ENCODE measurements at places on chromosomes 5 and 9. TPM values are rescaled to one million over a fixed set of nuclear protein-coding genes. Genes with fewer than 3 reads are reported as not detected.

DNA sequence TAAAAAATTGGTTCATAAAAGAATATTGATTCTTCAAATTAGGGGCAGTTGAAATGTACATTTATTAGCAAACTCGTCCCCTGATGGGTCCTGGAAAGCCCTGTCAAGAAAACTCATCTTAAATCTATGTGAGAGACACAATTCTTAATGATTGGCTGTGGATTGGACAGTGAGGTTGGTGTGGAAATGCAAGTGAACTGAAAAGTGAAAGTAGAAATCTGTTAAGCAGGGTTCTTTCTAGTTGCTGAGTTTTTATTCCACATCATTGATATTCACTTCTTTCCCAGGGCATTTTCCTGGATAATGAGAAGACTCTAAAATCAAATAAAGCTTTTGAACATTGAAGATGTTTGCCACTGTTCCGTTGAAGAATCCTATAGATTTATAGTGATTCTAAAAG, 292.4 kb downstream of the MAST4 start:
- H3K27ac ChIP-seq, result no peak overlapping the region

DNA sequence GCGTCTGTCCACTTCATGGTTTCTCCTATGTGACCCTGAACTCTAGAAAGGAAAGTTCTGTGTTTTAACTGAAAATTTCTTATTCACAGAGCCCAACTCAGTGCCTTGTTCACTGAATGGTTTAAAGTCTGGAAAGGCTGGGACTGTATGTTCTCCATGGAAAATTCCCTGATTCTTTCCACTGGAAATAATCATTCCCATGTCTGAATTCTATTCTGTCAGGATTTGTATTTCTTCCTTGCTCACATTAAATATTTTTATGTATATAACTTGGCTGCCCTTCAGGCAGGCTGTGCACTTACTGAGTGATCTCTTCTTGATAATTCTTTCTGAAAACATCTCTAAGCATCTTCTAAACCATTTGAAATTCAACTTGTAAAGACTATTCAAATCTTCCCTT, 1126.9 kb upstream of the DMAC1 start:
- no peaks in the 10 kb centered on the region for H3K27me3 ChIP-seq
- no peak overlapping the region for H3K27ac ChIP-seq
- H3K36me3 ChIP-seq, result no peaks in the 10 kb centered on the region
- no peaks in the 10 kb centered on the region for H3K4me1 ChIP-seq
- no peak for DNase-seq
- H3K4me3 ChIP-seq, result no peak overlapping the region

GRCh38 chr9:110187126-110187525, 20.8 kb downstream of the C9orf152 start:
- no peak overlapping the region for H3K4me3 ChIP-seq
- no peaks in the 10 kb centered on the region for H3K27me3 ChIP-seq
- DNase-seq, result no peak
- H3K36me3 ChIP-seq, result no peaks in the 10 kb centered on the region
- H3K27ac ChIP-seq, result no peak overlapping the region

GRCh38 chr5:35002459-35002858, 45.3 kb downstream of the AGXT2 start:
- H3K27me3 ChIP-seq, result no peaks in the 10 kb centered on the region
- H3K36me3 ChIP-seq, result no peaks in the 10 kb centered on the region
- DNase-seq, result no peak
- H3K27ac ChIP-seq, result no peak overlapping the region
- H3K4me3 ChIP-seq, result no peak overlapping the region

DNA sequence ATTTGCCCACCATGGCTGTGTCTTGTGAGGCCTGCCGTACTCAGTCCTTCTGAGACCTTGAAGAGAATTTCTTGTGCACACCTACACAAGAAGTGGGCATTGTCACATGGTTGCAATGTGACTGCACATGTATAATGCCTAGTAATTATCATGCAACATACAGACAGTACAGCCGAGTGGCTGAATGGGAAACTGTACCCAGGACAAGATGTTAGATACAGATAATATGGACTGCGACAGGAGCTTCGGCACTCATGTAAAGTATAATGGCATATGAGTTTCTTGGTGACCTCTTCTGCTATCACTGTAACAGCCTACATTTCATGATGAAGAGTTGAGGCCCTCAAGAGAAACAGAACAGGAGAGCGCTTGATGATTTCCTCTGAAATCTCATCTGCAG, 4.8 kb upstream of the PRKACG start:
- no peak for DNase-seq
- no peaks in the 10 kb centered on the region for H3K27me3 ChIP-seq
- no peaks in the 10 kb centered on the region for H3K36me3 ChIP-seq
- no peak overlapping the region for H3K27ac ChIP-seq
- H3K4me1 ChIP-seq, result no peaks in the 10 kb centered on the region
- H3K4me3 ChIP-seq, result no peak overlapping the region

DNA sequence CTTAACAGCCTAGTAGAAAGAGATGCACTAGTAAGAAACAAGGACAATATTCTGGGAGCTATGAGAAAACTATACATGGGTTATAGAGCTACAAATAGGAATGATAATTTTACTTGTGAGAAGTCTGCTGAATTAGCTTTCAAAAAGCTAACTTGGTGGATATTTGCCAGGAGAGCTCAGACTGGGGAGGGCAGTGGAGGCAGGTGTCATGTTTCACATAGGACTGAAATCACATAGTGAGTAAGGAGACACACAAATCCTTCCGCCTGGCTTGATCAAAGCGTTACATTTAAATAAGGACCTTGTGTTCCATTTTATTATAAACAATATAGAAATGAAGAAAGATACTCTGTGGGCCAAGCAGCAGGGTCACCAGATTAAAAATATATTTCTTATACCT, 235.0 kb downstream of the ISL1 start:
- no peak overlapping the region for H3K27ac ChIP-seq
- no peaks in the 10 kb centered on the region for H3K27me3 ChIP-seq
- no peak for DNase-seq
- no peaks in the 10 kb centered on the region for H3K36me3 ChIP-seq
- no peak overlapping the region for H3K4me3 ChIP-seq

GRCh38 chr5:31283326-31283725, 89.8 kb downstream of the CDH6 start:
- H3K4me3 ChIP-seq, result no peak overlapping the region
- H3K4me1 ChIP-seq, result no peaks in the 10 kb centered on the region
- H3K36me3 ChIP-seq, result no peaks in the 10 kb centered on the region
- no peaks in the 10 kb centered on the region for H3K27me3 ChIP-seq

GRCh38 chr5:59038798-59039295, 456.0 kb downstream of the RAB3C start:
- DNase-seq, result no peak
- H3K36me3 ChIP-seq, result no peaks in the 10 kb centered on the region
- H3K4me1 ChIP-seq, result no peaks in the 10 kb centered on the region
- peak overlapping the region; percentile 57 for H3K27ac ChIP-seq

Gene NFIL3
- 31.3 TPM for total RNA-seq

Gene PCDHA9
- 0.85 TPM for total RNA-seq

Gene SLC46A2
- total RNA-seq, result 0.66 TPM

Data from kidney (tissue), 22 donors.